CD4-positive, alpha-beta memory T cell (primary cell): ENCODE measurements at places on chromosomes 16 and 17. TPM values are rescaled to one million over a fixed set of nuclear protein-coding genes. Genes with fewer than 3 reads are reported as not detected.

GRCh38 chr17:56577843-56578204 is 15.7 kb upstream of the NOG start:
- DNase-seq, result no peak

DNA sequence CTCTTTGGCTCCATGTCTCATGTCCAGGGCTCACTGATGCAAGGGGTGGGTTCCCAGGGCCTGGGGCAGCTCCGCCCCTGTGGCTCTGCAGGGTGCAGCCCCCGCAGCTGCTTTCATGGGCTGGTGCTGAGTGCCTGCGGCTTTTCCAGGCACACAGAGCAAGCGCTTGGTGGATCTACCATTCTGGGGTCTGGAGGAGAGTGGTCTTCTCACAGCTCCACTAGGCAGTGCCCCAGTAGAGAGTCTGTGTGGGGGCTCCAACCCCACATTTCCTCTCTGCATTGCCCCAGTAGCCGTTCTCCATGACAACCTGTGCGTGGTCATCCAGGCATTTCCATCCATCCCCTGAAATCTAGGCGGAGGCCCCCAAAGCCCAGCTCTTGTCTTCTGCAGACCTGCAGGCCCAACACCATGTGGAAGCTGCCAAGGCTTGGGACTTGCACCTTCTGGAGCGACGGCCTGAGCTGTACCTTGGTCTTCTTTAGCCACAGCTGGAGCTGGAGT is 5.2 kb downstream of the IL32 start:
- DNase-seq, result no peak

GRCh38 chr17:83126275-83126811 is 46.9 kb downstream of the METRNL start:
- no peak for DNase-seq

UTS2R gene
- total RNA-seq, result not detected

GRCh38 chr16:54236773-54237172 is 49.8 kb downstream of the IRX3 start:
- DNase-seq, result no peak

DNA sequence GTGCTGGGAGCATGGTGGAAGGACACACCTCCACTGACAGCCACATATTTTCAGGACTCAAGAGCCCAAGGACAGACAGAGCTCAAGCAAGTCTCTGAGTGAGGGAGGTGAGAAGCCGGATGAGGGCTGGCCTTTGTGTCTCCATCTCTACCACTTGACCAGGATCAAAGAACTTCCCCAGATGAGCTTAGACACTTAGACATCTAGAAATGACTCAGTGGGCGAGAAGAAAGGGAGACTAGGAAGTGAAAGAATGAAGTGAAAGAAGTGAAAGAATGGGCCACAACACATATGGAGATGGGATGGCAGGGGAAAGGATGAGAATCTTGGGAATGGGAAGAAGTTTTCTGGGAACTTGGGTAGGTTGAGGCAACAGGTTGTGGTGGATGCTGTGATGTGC is 274.9 kb upstream of the CCL2 start:
- no peak for DNase-seq

DNA sequence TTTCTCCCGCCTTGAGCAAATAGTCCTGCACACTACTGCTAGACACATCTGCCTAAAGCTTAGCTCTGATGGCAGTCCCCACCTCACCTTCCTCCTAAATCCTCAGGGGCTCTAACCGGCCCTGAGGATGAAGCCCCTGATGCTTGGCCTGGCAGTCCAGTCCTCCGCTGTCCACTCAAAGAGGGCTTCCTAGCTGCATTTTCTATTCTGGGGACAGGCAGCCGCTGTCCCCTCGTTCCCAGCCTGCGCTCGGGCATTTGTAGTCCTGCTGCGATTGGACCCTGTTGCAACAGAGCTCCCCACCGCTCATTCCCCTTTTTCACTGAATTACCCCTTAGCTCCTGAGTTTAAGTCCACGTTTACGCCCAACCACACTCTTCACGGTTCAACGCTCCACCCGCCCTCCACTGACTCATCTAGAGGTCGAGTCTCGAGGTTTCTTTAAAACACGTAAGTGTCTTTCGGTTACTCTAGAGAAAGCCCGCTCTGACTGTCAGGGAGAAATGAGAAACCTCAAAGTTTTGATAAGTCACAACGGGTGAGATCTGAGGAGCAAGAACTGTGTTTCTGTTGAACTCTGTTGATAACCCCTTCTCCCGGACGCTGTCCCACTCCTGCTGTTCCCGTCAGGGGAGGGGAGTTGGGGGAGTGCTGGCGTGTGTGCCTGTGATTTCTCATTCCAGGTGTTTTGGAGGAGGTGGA is 4.5 kb downstream of the CCR7 start:
- peak; percentile 80 for DNase-seq

DNA sequence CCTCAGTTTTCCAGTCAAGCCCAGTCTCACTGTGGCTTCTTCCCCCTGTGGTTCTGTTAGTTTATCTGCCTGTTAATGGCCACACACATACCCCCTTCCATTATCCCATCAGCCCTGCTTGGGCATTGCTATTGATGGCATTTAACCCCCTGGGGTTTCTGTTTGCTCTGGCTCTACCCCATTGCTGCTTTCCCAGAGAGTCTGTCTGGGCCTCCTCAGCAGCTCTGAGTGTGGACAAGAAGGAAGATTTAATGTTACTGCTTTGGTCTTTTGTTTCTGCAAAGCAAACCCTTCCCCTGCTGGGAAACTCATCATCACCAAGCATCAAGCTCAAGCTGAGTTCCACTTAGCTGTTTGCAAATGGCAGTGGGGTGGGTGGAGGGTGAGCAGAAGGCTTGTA is 162.7 kb downstream of the CCT6B start:
- DNase-seq, result no peak

GRCh38 chr17:69499318-69499717 is 84.8 kb downstream of the MAP2K6 start:
- DNase-seq, result no peak

TPSB2 gene
- total RNA-seq, result not detected

GRCh38 chr17:10699856-10700255 is 2.5 kb downstream of the ADPRM start:
- peak; percentile 55 for DNase-seq

DNA sequence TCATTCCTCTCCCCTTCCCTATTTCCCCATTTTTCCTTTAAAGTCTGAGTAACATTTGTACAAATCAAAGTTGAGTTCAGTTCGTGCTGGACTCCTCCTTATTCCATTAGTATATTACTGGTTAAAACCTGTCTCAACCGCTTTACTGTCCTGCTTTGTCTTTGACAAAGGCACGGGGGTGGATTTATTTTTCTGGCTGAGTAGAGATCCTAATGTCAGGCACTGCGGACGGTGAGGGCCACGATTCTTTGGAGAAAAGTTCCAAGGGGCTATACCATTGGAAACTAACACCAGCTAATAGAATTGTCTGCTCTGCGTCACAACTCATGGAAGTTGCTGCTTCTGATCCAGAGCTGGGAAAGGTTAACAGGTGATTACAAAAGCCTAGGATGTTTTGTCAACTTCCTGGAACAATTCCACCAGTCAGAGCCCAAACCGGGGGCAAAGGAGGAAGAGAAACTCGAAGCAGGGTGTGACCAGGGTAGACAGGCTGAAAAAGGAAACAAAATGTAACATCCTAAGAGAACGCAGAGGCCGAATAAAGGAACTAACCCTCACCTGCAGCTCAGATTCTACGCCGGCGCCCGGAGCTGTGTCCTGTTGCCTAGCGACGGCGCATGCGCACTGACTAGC is 12.4 kb downstream of the TAT start:
- DNase-seq, result no peak

DNA sequence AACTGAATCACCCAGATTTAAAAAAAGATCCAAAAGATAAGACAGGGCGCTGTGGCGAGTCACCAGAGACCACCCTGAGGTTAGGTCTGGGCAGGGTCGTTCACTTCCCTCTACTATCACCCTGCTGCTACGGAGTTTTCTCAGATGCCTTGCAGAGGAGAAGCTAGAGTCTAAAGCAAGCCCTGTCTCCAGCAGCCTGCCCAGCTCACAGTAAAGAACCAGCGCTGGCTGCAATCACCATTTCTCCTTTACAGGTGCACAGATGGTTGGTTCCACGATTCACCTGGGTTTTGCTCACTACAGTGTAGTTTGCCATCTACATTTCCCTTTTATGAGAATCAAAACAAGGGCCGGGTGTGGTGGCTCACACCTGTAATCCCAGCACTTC is 71.3 kb downstream of the SRCIN1 start:
- DNase-seq, result no peak

DNA sequence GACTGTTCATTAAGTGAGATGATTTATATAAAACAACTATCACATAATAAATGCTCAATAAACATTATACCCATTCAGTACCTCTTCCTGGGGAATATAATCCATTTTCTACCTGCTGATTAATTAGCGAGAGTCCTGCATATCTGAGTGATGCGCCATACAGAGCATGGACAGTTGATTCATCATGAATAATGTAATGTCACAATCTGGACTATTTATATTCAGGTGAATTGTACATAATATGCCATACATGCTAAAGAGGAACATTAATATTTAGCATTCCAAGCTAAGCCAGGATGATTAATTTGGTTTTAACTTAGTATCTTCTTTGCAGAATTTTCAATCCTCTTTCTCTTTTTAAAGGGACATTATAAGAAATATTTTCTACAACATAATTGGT is 362.0 kb upstream of the XYLT1 start:
- no peak for DNase-seq

SMIM22 gene
- total RNA-seq, result not detected

- no peak for DNase-seq
Observed at GRCh38 chr16:56347166-56347565, 78.2 kb downstream of the AMFR start.

DNA sequence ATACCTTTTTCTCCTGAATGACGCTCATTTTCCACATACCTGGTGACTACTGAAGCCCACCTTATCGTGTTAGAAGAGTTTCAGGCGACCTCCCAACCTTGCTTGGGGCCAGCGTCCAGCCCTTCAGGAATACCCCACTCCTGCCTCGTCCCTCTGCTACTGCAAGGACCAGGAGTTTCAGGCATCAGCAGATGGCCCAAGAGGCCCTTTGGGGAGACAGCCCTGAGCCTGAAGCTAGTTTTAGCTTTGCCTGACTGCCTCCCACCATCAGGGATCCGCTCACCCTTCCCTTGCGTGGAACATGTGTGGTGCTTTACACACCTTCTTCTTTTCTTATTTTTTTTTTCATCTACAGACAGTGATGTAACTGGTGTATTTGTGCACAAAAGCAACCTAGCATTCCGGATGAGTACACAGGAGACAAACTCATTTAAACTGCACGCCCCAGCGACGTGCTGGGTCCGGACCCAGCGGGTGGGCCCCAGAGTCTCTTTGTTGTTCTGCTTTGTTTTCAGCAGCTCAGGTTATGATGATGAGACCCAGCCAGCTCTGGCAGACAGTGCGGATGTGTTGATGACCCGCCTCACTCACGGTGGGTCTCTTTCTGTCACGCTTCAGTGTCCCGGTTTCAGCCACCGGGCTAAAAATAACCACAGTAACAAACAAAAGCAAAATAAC is 242.4 kb downstream of the C16orf95 start:
- no peak for DNase-seq
